ENCODE measurements at places on chromosomes 5 and 9.

- DNase-seq, result no peak
Measured at GRCh38 chr9:69797675-69798074, 22.9 kb upstream of the CFAP95 start.

DNA sequence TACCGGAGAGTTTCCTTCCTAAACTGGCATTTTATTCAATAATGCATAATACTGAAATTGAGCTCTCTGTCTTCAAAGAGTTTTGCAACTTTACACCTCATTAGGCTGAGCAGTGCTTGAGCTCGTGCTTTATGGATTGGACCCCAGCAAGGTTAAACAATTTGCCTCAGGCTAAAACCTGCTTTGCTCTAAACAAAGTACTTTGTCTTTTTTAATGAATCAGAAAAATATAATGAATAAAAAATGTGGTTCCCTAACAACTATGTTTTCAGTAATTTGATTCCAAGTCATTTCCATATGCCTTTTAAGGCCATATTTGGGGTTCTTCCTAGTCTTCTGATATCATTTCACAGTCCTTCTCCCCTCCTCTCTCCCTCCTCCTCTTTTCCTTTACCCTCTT is 20.0 kb downstream of the ZNF366 start:
- DNase-seq, result no peak

DNA sequence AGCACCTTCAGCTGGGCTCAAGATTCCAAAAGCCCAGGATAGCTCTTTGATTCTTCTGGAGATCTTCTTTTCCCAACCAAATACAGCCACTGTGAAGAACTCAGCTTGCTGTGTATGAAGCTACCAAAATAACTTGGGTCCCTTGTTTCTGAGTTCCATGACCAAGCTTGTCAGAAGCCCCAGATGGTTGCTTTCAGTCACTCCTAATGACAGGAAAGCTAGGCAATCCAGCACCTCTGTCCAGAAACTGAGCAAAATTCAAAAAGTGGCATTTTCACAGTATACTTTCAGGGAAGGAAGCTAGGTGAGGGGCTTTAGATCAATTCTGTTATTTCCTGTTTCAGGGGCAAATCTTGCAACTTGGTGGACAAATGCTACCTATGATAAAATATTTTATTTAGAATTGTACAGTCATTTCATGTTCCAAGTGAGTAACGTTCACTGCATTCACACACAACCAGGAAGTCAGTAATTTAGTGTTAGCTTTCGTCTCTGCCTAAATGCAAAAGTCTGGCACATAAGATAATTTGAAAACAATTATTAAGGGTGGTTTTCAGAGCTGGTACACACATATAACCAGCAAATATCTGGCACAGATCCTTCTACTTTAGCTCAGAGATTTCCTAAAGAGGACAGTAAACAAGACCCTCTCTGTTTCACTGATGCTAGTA is 330.1 kb downstream of the GLIS3 start:
- DNase-seq, result no peak

- no peak for DNase-seq
Measured at GRCh38 chr5:73032635-73033034, 76.8 kb downstream of the FCHO2 start.

DNA sequence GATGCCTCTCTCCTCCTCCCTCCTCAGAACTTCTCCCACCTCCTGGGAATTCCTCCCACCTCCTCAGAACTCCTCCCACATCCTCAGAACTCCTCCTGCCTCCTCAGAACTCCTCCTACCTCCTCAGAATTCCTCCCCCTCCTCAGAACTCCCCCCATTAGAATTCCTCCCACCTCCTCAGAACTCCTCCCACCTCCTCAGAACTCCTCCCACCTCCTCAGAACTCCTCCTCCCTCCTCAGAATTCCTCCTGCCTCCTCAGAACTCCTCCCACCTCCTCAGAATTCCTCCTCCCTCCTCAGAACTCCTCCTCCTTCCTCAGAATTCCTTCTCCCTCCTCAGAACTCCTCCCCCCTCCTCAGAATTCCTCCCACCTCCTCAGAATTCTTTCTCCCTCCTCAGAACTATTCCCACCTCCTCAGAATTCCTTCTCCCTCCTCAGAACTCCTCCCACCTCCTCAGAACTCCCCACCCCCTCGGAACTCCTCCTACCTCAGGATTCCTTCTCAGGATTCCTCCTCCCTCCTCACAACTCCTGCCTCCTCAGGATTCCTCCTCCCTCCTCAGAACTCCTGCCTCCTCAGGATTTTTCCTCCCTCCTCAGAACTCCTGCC is 23.9 kb downstream of the SLC46A2 start:
- peak; percentile 86 for DNase-seq

- DNase-seq, result peak; percentile 40
Measured at GRCh38 chr5:10471677-10472076, 30.0 kb downstream of the ROPN1L start.

DNA sequence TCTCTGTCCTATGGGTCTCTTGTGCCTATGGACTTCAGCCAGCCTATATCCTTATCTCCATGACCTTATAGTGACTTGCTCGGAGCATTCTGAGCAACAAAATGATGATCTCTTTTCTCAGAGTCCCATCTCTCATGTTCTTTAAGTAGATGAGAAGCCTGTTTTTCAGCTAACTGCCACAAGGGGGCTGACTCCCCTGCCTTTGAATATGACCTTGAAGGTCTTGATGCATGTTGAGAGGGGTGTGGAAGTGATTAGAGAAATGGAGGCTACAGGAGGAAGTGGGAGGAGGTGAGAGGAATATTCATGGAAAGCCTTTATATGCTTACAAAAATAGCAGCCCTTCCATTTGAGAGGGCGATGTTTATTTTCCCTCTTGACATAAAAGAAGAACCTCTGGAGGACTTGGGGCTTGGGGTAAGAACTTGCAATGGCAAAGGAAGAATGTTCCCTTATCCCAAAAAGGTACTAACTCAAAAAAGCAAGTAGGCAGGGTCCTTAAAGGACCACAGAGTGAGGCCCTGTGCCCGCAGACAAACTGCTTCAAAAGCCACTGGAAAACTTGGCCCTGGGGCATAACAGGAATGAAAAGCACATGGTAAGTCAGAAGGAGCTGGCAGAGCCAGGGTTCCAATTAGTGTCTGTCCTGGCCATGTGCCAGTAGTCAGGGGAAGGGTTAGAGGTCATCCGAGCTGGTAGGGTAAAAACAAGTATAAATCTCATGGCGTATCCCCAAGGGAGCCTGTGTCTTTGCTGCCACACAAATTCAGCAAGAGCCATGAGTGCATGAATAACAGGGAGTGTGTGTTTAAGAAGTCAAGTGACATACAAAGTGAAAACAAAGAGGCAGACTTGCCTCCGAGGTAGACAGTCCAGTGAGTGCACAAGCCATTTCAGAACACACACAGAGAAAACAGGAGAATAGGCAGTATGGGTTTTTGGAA is 39.1 kb downstream of the FGD3 start:
- no peak for DNase-seq

GRCh38 chr5:4781299-4781698 is 358.8 kb upstream of the ADAMTS16 start:
- no peak for DNase-seq

Data from fibroblast of skin of back (primary cell).